Umbilical cord (tissue), 2 donors: ENCODE measurements at places on chromosomes 2 and 18. TPM values are rescaled to one million over a fixed set of nuclear protein-coding genes. Genes with fewer than 3 reads are reported as not detected.

- peak; percentile 52 for DNase-seq
Measured at GRCh38 chr2:209334188-209335017, 89.4 kb upstream of the MAP2 start.

The ZCCHC2 gene
- 7.2 TPM for total RNA-seq

- DNase-seq, result no peak
Measured at GRCh38 chr18:39705362-39705761, 2139.8 kb upstream of the CELF4 start.

DNA sequence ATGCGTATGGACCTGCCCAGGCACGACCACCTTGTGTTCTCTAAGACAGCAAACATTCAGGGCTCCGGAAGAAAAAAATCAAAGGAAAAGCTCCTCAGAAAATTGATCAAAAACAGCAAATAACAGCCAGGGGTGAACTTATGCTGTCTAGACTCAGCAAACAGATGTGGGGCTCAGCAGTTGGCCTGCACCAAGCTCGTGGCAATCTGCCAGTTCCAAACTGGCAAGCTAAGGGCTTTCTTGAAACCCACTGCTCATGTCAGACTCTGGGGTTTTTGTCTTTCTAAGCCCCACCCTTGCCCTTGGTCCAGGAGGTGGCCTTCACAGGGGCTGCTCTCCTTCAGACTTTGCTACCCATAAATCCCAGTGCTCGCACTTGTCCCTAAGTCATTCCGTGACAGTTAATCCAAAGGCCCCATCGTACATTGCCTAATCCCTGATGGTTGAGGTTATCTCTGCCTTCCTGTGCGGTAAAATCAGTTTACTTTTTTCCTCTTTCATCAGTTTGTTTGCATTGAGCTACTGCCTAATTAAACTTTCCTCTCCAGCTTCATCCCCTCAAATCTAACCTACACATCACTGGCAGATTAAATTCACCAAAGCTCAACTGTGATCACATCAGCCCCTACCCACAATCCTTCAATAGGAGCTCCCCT lies 408.0 kb downstream of the LRATD1 start:
- DNase-seq, result no peak

GRCh38 chr2:118470297-118470696 lies 377.2 kb downstream of the EN1 start:
- no peak for DNase-seq

GRCh38 chr2:7838669-7839068 lies 843.2 kb upstream of the ID2 start:
- no peak for DNase-seq

The ATP6V1C2 gene
- total RNA-seq, result 0.72 TPM

GRCh38 chr2:2899826-2900225 lies 477.8 kb downstream of the EIPR1 start:
- no peak for DNase-seq

The SYT4 gene
- 1.9 TPM for total RNA-seq

GRCh38 chr2:154466226-154466625 lies 232.3 kb upstream of the KCNJ3 start:
- DNase-seq, result no peak
